Activated T-helper 17 cell treated with anti-CD3 and anti-CD28 coated beads, Interleukin-2, amount 50 U/mL, for 72 hours (primary cell): ENCODE measurements at places on chromosomes 12 and 14. TPM values are rescaled to one million over a fixed set of nuclear protein-coding genes. Genes with fewer than 3 reads are reported as not detected.

The CFAP73 gene
- 0.32 TPM for total RNA-seq

The TCTN1 gene
- 3.5 TPM for total RNA-seq

The PTPRO gene
- total RNA-seq, result 2.3 TPM

The LBHD2 gene
- total RNA-seq, result not detected

The TAS2R50 gene
- 0.84 TPM for total RNA-seq

The IQSEC3 gene
- 0.05 TPM for total RNA-seq

The DHRS1 gene
- total RNA-seq, result 12.6 TPM

The LMNTD1 gene
- not detected for total RNA-seq

GRCh38 chr14:93981316-93982229, 5.2 kb upstream of the ASB2 start:
- no peak for ATAC-seq

- ATAC-seq, result peak; percentile 85
These were observed 31.1 kb downstream of the GPHN start for GRCh38 chr14:66539034-66539433.

DNA sequence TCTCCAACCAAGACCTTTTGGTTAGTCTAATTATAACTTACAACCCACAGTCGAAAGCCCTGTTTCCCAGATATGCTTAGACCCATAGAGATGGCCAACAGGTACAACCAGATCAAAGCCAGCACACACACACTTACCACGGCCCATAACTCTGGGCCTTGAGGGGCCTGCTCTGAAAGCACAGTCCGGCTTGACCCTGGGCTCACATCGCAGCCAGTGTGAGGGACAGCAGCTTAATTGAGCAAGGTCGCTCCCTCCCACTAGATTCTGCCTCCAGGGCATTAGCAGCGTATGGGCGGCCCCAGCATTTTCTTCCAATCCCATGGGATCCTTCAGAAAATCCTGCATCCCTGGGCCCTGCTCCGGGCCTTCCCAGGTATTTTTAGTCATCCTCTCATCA, 157.4 kb upstream of the FKBP4 start:
- no peak for ATAC-seq

- ATAC-seq, result no peak
These were observed 127.6 kb upstream of the TMCC3 start for GRCh38 chr12:94777936-94778335.

- no peak for ATAC-seq
These were observed 505 bp downstream of the KCNC2 start for GRCh38 chr12:75208856-75209811.

DNA sequence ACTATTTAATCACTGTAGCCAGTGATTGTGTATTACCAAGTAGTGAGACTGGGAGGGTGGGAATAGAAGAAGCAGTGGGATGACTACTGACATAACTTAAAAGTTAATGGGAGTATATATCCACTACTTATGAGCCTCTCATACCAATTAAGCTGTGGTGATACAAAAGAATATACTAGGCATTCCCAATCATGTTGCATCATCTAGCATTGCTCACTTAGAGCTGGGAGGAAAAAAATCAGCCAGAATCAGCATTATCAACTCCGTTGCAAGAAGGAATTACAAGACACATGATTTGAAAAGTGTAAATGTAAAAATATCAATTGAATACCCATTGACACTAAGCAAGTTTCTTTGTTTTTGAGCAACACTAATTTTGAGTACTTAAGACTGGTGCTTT, 745 bp upstream of the PPP1R36 start:
- no peak for ATAC-seq

GRCh38 chr14:64625386-64626232, 75.8 kb downstream of the PPP1R36 start:
- ATAC-seq, result no peak

DNA sequence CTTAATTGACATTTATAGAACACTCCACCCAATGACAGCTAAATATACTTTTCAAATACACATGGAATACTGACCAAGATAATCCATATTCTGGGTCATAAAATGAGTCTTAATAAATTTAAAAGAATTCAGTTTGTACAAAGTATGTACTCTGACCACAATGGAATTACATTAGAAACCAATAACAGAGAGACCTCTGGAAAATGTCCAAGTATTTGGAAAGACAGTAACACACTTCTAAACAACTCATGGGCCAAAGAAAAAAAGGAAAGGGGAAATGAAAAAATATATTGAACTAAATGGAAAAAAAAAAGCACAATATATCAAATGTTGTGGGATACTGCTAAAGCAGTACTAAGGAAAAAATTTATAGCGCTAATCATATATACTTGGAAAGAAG, 52.0 kb downstream of the CRACR2A start:
- no peak for ATAC-seq

DNA sequence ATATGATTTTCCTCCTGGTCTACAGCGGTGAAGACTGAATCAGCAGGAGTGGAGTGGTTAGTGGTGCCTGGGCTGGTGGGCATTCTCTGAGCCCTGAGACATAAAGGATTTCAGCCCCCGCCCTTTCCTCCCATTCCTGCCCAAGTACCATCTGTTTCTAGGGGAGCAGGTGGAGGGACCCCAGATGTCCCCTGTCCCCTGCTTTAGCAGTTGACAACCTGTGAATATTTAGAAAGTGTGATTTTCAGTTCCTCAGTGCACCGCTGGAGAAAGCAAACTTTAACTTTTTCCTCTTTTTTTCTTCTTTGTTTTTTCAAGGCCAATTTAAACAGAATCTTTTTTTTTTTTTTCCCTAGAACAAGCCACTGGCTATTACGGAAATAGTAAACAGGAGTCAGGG, 163.8 kb upstream of the MYL2 start:
- ATAC-seq, result no peak

DNA sequence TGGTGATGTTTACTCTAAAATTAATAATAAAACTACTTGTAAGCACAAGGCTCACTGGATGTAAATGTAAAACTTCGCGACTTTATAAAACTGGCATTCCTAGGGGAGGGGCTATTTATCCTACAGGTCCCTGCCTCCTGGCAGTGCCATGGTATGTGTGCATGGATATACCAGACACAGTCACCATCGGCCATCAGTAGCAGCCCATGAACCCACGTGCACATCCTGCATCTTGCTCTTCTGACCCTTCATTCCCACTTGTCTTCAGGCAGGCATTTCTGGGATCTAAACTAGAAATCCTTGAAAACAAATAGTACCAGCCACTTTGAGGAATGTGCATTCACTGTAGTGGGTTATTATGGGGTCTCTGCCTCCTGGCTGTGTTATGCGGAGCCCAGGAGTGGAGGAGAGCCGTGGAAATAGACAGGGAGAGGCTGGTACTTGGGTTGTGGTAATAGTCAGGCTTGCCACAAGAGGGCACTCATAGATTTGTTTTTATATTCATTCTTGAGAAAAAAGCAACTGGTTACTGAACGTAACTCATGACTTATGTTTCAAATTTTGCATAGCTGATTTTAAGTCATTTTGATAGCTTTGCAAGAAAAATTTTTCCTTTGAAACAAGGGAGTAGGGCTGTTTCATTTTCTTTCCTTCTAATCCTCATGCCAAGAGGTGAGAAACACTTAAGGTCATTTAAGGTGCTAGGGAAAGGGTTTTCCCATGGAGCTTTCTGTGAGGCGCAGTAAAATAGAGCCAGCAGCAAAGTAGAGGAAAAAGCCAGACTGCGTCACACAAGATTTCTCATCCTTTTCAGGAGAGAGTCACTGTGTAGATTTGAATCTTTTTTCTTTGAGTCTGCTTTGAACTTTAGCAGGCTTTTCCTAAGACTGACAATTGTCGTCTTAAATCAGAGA, 17.4 kb upstream of the GALNT16 start:
- peak; percentile 47 for ATAC-seq

DNA sequence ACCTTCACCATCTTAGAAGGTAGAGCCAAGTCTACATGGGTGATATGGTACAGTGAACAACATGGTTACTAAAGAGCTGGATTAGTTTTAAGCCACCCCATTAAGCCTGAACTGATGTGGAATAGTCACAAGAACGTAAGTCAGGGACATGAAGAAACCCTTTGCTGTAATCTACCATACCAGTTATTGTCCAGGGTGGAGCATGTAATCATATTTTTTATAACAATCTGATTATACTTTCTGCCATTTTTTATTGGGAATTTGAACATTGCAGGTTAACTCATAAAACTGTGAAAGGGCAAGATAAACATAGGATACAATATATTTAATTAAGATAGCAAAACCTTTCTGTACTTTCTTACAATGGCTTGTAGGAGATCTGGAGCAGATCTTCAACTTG, 103.6 kb downstream of the FIGNL2 start:
- ATAC-seq, result no peak

- ATAC-seq, result no peak
These were observed 321.9 kb downstream of the RAD51B start for GRCh38 chr14:68141281-68142088.

DNA sequence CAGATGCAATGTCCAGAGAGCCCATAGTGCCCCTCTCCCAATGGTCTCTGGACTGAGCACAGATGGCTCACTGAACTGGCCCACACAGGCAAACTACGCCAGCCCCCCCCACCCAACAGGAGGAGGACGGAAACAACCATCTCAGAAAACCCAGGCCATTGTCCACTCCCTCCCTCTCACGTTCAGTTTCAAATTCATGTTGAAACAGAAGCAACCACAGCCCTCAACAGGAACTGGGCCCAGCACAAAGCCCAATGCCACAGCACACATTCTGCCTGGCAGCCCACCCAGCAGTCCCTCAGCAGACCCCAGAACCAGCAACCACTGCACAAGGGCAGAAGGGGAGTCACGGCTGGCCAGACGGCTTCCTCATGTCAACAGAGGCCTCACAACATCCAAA, 10.6 kb downstream of the CCDC88C start:
- no peak for ATAC-seq

GRCh38 chr12:32617534-32617933, 61.6 kb upstream of the DNM1L start:
- no peak for ATAC-seq

DNA sequence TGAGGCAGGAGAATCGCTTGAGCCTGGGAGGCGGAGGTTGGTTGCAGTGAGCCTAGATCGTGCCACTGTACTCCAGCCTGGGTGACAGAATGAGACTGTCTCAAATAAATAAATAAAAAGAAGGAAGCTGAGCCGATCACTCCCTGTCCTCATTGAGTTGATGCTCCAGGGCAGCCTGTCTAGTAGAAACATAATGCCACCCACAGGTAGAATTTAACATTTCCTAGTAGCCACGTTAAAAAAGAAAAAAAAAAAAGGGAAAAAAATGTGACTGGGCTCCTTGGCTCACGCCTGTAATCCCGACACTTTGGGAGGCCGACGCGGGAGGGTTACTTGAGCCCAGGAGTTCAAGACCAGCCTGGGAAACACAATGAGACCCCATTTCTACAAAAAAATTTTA, 135.7 kb downstream of the SCARB1 start:
- no peak for ATAC-seq
